ENCODE measurements at places on chromosomes 7 and 10.
A peak's percentile ranks its signal among the peaks of the same experiment; 100 is the strongest.

DNA sequence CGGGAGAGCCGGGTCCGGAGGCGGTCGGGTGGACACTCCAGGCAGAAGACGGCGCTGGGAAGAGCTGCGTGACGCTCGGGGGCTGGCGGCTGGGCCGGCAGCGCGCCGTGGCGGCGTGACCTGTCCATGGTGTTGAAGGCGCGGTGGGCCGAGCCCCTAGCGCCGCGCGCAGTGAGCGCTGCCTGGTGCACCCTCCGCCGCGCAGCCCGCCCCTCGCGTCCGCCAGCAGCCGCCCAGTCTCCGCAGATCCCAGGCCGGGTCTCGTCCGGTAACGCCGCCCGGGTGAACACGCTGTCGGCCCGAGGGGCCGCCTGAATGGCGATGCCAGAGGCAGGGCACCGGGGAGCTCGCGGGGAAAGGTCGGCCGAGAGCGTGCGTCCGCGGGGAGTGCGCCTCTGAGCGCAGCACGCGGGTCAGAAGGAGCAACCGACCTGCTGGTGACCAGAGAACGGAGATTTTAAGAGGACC is 657 bp upstream of the TMEM178B start:
- no peak for DNase-seq

- no peak for DNase-seq
Measured at GRCh38 chr7:20557116-20557515, 58.4 kb upstream of the ABCB5 start.

- no peak for DNase-seq
Measured at GRCh38 chr7:7556852-7557251, 9.8 kb upstream of the MIOS start.

DNA sequence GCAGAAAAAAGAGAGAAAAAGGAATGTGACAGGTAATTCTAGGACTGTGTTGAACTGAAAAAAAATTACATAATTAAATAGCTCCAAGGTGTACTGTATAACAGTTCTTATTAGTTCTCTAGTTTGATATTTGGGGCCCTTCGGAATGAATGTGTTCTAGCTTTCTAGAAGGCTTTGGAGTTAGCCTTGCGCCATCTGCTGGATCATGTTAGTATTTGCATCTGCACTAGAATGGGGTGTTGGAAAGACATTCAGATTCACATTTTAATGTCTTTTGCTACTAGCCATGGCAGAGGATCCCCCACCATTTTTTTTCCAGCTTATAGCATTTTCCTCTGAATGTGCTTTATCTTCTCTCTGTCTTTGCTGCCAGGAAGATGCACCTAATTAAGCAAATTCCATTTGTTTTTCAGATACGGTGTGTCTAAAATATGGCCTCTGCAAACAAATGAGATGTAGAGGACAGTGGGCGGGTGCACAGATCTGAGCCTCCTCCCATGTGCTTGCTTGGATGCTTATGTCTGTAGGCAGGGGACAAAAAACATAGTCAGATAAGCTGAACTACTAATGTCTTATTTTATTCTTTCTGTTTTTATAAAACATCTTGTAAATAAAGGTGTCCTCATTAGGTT is 238.5 kb downstream of the PHF14 start:
- peak; percentile 2 for DNase-seq

DNA sequence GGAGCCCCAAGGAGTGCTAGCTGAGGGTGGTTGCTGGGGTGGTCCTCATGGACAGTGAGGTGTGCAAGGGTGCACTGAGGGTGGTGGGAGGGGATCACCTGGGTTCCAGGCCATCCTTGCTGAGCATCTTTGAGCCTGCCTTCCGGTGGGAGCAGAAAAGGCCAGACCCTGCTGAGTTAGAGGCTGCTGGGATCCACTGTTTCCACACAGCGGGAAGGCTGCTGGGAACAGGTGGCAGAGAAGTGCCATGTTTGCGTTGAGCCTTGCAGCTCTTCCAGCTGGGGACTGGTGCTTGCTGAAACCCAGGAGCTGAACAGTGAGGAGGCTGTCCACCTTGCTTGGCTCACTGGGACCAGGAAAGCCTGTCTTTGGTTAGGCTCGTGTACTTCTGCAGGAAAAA is 34.9 kb downstream of the PRF1 start:
- DNase-seq: no peak

- no peak for DNase-seq
Measured at GRCh38 chr10:3868271-3868664, 83.3 kb upstream of the KLF6 start.

DNA sequence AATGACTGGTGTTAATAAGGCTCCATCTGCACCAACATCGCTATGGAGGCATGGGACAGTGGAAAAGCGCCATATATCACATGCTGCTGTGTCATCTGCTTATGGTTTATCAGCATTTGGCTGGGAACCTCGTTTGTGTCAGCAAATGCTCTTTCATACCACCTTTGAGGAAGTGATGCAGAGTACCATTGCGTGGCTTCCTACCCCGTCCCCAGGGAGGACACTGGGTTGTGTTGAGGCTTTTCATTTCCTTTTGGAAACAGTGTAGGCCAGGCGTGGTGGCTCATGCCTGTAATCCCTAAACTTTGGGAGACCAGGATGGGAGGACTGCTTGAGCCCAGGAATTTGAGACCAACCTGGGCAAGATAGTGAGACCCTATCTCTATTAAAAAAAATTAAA is 6.8 kb downstream of the TACR2 start:
- no peak for DNase-seq

DNA sequence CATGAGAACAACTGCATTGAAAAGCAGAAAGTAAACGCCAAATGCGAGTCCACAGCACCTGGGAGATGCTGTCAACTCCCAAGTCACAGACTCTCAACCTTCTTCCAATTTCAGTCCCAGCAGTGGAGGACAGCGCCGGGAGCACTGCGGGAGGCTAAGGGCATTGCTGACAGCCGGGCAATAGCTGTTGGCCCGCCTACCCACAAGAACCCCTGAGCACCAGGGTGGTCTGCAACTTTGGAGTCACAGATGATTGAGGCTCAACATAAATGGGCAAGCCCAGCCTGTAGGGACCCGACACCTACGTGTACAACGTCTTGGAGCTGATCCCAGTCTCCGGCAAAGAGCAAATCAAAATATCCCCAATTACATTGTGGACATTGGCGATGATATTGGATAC is 262.9 kb downstream of the TCERG1L start:
- DNase-seq: no peak

DNA sequence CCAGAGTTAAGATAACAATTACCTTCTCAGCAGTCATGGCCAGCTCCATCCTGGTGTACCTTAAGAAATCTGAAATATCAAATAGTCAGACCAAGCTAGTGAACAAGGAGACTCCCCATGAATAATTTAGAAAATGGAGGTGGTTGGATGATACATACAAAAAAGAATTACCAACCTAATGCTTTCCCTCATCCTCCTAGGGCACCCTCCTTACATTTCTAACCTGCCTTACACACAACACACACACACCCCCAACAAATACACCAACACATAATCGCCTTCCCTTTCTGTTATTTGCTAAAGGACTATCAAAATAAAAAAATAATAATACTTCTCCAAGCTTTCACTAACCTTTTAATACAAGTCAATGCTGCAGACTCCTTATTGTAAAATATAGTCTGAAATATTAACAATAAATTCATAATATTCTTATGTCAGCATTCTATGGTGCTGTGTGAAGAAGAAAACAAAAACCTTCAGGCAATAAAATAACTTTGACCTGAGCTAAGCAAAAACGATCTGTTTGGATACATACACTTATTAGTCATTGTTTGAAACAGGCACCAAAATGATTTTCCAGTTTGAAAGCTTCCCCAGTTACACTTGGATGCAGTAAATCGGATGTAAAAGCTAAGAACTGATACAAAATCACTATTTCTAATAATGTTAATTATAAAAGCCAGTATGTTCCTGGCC is 3.4 kb downstream of the TWIST1 start:
- DNase-seq: no peak

GRCh38 chr10:124494046-124494807 is 32.6 kb downstream of the LHPP start:
- DNase-seq: no peak

DNA sequence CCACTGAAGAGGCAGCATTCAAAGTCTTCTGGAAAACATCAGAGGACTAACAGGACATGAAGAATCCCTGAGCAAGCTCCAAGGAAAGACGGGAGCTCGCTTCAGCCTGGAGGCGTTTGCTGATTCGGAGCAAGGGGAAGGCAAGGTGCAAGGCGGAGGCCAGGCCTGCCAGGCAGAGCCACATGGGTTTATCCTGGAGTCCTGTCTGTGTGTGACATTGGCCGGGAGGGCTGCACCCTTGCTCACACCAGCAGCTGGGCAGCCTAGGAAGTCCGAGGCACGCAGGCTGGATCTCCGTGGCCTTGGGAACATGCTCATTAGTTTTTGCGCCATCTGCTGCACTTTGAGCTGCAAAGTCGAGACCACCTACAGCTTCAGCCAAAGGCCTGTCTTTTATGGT is 22.3 kb upstream of the LARP4B start:
- DNase-seq: no peak

- no peak for DNase-seq
Measured at GRCh38 chr10:72106154-72106849, 18.0 kb upstream of the SPOCK2 start.

DNA sequence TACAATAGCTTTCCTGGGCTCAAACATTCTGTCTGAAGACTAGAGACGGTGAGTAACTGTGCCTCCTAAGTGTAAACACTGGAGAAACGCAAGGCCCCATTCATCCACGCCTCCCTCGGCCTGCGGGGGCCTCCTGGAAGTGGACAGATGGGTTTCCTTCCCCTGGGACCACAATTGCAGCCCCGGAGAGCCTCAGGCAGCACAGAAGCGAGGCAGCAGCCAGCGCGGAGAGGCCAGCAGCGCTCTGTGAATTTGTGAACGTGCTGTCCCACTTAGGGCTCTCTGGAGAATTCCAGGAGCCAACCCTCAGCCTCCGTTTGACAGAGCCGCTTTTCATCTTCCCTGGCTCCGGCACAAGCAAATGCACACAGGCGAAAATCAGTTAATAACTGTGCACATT is 23.2 kb upstream of the CALN1 start:
- DNase-seq: no peak

GRCh38 chr10:76311752-76312636 is 880.6 kb downstream of the LRMDA start:
- DNase-seq: no peak

GRCh38 chr10:63286754-63287264 is 153.7 kb downstream of the NRBF2 start:
- DNase-seq: no peak

- no peak for DNase-seq
Measured at GRCh38 chr10:79627075-79627474, 16.3 kb downstream of the SFTPA1 start.

- no peak for DNase-seq
Measured at GRCh38 chr7:32890010-32890792, 1.4 kb downstream of the KBTBD2 start.

DNA sequence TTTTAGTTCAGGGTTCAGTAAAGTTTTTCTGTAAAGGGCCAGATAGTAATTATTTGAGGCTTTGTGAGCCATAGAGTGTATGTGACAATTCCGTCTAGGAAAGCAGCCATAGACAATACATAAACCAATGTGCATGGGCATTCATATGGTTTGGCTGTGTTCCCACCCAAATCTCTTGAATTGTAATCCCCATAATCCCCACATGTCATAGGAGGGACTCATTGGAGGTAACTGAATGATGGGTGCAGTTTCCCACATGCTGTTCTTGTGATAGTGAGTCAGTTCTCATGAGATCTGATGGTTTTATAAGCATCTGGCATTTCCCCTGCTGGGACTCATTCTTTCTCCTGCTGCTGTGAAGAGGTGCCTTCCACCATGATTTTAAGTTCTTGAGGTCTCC is 29.9 kb downstream of the SEC61G start:
- no peak for DNase-seq

DNA sequence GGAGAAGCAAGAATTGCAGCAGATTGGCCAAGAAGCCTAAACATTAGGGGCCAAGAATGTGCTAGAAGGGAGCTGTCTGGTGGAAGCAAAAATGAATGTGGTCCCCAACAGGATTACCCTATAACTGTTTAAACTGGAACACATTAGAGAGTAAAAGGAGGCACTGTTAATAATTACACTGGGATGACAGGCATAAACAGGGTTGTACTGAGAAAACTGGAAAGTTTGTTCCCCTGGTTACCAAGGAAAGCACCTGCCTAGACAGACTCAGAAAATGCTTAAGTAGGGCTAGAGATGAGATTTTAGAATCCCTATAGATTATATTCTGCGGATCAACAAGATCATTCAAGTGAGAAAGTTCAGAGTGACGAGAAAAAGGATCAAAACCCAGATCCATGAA is 100.8 kb downstream of the CTTNBP2 start:
- DNase-seq: no peak

- no peak for DNase-seq
Measured at GRCh38 chr10:59131666-59132065, 44.8 kb upstream of the PHYHIPL start.

GRCh38 chr10:102298899-102299298 is 53.6 kb downstream of the GBF1 start:
- no peak for DNase-seq

- DNase-seq: no peak
Measured at GRCh38 chr7:87538052-87538451, 62.6 kb upstream of the ABCB4 start.

- DNase-seq: no peak
Measured at GRCh38 chr7:127882313-127882920, 148.8 kb downstream of the LRRC4 start.

- DNase-seq: no peak
Measured at GRCh38 chr10:131233611-131234258, 77.8 kb downstream of the TCERG1L start.

GRCh38 chr10:98790817-98791216 is 344.1 kb upstream of the HPS1 start:
- no peak for DNase-seq

- no peak for DNase-seq
Measured at GRCh38 chr10:89954787-89955566, 253.6 kb downstream of the KIF20B start.

DNA sequence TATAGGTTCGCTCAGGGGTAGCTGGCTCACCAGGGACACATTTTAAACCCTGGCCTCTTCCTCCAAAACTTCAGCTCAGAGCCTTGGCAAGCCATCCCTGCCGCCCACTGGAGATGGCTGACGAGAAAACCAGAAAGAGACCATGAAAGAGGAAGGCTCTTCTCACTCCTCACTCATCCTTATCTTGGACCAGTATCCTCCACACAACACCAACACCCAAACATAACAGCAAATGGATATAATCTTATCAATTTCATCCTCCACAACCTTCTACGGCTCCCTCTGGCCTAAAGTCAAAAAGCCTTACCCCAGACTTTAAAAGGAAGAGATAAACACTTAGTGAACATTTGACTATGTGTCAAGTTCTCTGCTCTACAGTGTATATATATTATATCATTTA is 26.9 kb downstream of the DLG5 start:
- no peak for DNase-seq

GRCh38 chr7:45363669-45364068 is 206.1 kb downstream of the RAMP3 start:
- DNase-seq: no peak

- no peak for DNase-seq
Measured at GRCh38 chr7:117220836-117221235, 102.0 kb downstream of the WNT2 start.

DNA sequence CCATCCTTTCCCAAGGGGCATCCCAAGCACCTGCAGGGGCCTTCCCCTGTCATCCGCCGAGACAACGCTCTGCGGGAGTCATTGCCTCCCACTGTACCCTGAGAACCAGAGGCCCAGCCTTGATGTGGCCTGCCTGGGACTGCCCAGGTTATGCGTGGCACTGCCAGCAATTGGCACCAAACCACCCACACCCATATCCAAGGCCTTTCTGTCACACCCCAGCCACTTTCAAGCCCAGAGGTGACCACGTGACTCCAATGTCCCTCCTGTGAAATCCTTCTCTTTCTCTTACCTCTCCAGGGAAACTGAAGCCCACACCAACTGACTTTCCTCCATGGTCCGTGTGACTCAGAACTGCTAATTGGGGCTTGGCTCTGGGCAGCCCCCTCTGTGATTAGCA is 123.9 kb downstream of the C10orf105 start:
- no peak for DNase-seq
